ENCODE measurements at places on chromosomes 4 and X.

DNA sequence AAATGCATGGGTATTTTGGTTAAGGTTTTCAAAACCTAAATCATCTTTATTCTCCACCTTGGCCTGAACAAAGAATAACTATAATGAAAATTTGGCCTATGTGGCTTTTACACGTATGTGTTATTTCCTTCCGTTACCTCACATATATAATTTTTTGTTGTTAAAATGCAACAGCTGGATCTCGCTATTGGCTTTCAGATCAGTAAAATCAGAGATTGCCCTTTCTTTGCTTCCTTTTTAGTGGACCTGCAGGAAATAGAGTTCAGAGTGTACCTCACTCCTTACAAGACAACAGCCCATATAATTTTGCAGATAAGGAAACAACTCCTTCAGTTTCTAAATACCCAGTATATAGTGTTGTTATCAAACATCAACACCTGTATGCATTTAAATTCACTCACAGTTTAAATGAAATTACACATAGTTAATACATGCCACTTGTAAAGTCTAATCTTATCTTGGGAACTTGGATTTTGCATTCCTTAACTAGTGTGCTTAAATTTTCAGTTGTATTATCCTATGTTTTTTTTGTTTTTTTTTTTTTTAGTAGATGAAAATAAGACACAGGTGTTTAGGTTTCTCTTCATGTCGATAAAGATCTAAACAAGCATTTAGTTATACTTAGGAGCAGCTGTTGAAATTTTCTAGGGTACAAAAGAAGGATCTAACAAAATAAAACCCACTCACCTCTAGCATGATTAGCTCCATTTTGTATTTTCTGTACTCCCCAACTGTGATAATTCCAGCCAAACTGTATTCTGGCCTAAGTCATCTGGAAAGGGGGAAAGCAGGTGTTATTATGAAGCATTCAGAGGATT lies 96.2 kb upstream of the SPRY1 start:
- DNase-seq, result no peak

DNA sequence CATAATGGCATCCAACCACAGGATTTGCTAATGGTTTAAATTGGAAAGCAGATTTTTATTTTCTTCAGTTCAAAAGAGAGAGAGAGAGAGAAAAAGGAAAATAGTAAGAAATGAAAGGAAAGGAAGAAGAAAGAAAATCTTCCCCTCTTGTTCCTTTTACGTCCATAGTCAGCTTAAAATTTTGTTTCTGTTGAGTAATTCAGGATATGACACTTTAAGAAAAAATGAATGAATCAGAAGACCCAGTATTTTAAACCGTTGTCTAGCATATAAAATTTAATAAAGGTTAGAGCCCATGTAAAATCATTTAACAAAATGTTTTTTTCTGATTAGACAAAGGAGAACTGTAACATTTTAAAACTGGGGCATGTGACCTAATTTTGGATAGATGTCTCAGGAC lies 391.8 kb upstream of the EPHA5 start:
- no peak for DNase-seq

DNA sequence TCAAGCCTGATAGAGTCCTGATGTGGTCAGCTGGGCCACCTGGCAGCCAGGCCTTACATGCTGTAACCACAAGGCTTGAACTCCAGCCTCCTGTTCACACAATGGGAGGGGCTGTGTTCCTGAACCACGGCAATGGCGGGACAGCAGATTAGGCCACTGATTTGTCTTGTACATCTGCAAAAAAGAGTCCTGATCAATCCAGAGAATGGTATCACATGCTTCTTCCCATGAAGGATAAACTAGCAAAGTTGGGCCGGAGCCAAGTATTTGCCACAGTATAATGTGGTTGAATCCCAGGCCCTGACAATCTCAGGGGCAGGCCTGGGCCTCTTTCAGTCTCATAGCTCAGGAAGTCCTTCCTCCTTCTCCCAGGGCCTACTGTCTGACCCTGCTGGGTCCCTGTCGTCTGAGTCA lies 2182.5 kb upstream of the AGA start:
- DNase-seq, result no peak

- no peak for DNase-seq
Observed at GRCh38 chrX:70497026-70497425, 52.4 kb downstream of the DLG3 start.

DNA sequence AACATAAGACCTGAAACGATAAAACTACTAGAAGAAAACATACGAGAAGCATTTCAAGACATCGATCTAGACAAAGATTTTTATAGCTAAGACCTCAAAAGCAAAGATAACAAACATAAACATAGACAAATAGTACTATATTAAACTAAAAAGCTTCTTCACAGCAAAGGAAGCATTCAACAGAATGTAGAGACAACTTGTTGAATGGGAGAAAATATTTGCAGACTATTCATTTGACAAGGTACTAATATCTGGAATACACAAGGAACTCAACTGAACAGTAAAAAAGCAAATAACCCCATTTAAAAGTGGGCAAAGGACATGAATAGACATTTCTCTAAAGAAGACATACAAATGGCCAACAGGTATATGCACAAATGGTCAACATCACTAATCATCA lies 49.8 kb downstream of the MANBA start:
- DNase-seq, result no peak

GRCh38 chrX:44735498-44735897 lies 108.3 kb upstream of the DUSP21 start:
- DNase-seq, result no peak

GRCh38 chr4:179268791-179269190 lies 1826.6 kb upstream of the AGA start:
- DNase-seq, result no peak

DNA sequence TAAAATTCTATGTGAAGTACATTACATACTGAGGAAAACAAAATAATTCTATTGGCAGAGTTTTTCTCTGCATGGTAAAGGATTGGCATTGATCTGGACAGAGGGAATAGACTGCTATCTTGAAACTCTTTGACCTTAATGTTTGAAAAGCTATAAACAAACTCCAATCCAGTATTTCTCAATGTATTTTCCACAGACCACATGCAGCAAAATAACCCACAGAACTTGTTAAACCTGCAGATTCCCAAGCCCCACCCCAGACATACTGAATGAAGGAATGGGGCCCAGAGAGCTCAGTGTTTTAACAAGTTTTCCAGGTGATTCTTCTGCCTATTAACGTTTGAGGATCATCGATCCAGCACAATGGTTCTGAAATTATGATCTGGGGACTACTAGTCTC lies 15.7 kb downstream of the RNF128 start:
- no peak for DNase-seq

DNA sequence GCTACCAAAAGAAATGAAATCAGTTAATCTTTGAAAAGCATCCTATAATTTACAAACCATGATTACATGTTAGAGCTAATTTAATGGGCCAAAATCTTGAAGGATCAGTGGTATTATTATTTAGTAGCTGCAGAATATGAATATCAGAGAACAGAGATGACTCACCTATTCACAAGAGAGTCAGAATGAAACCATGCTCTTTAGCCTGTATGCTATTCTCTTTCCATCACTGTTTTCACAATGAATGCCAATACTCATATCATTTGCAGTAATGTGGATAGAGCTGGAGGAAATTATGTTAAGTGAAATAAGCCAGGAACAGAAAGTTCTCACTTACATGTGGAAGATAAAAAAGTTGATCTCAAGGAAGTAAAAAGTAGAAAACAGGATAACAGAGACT lies 414.1 kb downstream of the CENPC start:
- DNase-seq, result no peak

DNA sequence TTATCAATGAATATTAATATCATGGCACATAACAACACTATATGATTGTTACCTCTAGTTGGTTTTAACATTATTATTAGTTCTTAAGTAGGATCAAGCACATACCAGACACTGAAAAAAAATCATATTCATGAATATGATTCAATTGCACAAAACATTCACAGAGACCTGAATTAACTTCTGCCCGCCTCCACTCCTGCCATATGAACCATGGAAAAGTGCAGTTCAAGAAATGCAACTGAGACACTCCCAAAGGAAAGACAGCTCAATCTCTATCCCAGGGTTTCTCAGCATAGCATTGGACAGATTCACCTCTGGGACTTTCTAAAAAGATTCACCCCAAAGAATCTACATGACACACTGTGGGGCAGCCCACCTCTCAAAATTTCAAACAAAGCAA lies 103.5 kb upstream of the KCNIP4 start:
- DNase-seq, result no peak

DNA sequence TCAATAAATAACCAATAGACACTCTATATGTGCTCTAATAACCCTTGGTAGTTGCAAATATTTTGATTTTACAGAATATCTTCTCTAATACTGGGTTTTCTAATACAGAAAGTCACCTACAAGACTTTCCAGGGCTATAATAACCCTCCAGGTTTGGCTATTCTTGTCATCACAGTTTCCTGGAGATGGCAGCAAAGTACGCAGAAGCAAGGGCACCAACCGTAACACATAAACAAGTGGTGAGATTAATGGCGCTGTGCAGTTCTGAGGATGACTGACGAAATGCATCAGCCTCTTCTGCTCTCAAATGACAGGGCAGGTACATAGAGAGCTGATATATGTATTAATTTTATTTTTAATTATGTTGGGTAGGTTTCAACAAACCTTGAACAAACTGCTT lies 122.4 kb downstream of the C4orf33 start:
- no peak for DNase-seq

DNA sequence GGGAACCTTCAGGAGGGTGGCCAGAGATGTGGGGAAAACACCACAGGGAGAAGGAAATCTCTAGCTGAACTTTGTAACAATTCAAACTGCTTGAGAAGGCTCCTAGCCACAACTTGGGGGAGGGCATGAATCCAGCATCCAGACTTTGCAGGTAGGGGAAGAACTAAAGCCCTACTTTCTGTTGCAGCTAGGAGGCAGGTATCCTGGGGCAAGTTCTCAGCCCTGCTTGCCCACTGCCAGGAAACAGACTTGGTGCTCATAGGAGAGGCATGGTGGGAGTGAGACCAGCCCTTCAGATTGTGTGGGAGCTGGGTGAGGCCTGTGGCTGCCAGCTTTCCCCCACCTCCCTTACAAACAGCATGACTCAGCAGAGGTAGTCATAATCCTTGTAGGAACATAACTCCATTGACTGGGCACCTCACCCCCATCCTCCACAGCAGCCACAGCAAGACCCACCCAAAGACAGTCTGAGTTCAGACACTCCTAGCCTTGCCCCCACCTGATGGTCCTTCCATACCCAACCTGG lies 209.5 kb upstream of the CPEB2 start:
- DNase-seq, result no peak

GRCh38 chr4:158299459-158300007 lies 89.2 kb downstream of the TMEM144 start:
- DNase-seq, result no peak

DNA sequence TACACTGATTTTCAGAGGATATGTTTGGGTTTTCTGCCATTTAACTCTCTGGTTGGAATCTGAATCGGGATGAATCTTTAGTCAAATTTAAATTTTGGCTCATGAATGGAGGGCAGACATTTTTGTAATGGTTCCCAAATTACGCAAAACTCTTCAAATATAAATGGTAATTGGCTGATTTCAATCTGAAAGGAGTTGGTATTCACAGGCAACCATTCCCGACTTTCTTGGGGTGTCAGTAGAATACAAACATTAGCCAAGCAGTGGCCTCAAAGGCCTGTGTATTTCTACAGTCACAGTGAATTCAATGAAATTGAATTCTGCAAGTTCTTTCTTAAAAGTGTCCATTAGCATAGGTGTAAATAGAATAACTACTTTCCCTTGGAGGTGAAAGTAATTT lies 668.8 kb upstream of the PRKX start:
- DNase-seq, result no peak

GRCh38 chr4:55808186-55808585 lies 11.4 kb upstream of the EXOC1L start:
- no peak for DNase-seq

GRCh38 chr4:11198516-11199305 lies 230.0 kb downstream of the HS3ST1 start:
- no peak for DNase-seq

- no peak for DNase-seq
Observed at GRCh38 chrX:111354496-111354895, 57.5 kb downstream of the DCX start.

GRCh38 chr4:79341893-79342653 lies 16.2 kb upstream of the NAA11 start:
- DNase-seq, result no peak

- DNase-seq, result peak; percentile 63
Observed at GRCh38 chrX:102651242-102652011, at the start of gene GPRASP1. Gene GPRASP1, plus strand, starts transcription at chrX:102651483. Its CDS starts 2,431 bp downstream, at chrX:102653914.

- DNase-seq, result no peak
Observed at GRCh38 chr4:108417923-108418322, 202.5 kb upstream of the RPL34 start.

GRCh38 chr4:2281575-2282343 lies 19.9 kb upstream of the MXD4 start:
- DNase-seq, result peak; percentile 84

DNA sequence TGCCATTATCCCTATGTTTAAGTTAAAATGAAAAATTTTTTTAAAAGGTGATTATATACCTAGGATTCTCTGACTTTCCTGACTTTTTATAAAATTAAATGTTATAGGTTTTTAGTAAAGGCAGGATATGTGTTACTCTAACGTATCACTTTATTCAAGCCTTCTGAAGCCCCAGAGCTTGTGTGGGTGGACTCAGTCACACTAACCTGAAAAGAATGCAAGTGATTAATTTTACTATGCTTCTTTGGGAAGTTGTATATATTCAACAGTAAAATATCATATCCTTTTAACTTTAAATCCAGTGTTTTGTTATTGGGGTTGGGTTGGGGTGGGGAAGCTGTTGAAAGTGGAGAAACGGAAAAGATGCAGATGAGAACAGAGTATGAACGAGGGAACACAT lies 22.8 kb downstream of the PDLIM3 start:
- DNase-seq, result no peak

DNA sequence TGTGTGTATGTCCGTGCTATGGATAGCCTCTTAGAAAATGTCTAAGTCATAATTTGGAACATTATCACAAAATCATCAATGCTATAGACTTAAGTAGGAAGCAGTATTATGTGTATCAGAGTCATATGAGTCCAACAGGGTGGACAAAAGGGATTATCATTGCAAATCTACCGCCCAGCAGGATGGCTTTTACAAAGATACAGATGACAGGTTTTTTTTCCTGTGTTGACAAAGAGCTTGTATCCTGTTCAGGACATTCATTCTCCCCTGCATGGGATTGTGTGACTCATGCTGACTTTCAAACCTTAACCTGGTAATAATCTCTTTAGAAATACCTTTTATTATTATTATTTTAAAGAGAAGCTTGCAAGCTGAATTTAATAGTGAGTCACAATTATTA lies 310.3 kb upstream of the GNPDA2 start:
- DNase-seq, result no peak

DNA sequence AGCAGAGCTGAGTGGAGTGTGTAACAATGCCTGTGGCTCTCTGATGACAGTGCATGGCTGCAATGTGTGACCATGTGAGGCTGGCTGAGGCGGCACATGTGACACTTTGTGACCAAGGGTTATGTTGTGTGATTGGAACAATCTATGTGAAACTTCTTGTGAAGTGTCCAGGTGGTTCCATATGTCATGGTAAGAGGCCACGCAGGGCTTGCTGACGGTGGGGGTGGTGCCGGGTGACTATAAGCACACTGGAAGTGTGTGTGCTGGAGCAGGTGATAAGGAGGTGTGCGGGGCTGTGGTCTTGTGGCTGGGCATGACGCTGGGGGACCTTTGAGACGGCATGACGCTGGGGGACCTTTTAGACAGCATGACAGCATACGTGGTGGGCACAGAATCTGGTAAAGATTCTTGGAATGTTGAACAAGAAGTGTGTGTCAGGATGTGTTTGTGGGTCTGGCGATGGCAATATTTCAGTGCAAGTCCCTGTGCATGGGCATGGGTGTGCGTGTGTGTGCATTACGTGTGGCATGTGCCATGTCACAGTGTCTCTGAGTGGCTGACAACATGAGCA lies 7.4 kb upstream of the HDAC6 start:
- DNase-seq, result no peak

- no peak for DNase-seq
Observed at GRCh38 chr4:157576671-157577217, 356.2 kb downstream of the GRIA2 start.

All from activated CD4-positive, alpha-beta T cell treated with anti-CD3 and anti-CD28 coated beads, Interleukin-2, amount 50 U/mL, for 1 hour (primary cell).